AG09309 (cell line): ENCODE measurements at places on chromosomes 6 and 20.

GRCh38 chr6:133827766-133828165 is 61.1 kb upstream of the TCF21 start:
- DNase-seq: no peak

DNA sequence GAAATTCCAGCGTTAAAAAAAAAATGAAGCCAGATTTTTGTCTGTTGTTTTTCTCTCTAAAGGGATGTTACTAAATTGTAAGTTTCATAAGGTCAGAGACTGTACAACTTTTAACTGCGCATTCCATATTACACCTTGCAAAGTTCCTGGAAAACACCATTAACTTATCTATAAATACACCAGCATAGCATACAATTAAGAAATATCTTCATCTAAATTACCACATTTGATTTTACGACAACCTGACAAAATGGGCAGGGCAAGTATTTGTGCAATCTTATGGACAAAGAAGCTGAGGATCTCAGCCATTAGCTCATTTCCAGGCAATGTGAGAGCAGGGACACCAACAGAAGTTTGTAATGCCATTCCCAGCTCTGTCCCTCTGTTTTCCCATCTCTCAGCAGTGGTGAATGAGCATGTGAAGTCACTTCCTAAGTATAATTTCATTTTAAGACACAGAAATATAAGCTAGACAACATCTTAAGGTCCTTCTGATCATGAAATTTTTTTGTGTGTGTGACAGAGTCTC is 12.9 kb upstream of the GCM1 start:
- DNase-seq: no peak

GRCh38 chr6:30719356-30719755 is 796 bp upstream of the TUBB start:
- no peak for DNase-seq

- DNase-seq: no peak
Observed at GRCh38 chr6:154232013-154232910, 124.3 kb downstream of the IPCEF1 start.

DNA sequence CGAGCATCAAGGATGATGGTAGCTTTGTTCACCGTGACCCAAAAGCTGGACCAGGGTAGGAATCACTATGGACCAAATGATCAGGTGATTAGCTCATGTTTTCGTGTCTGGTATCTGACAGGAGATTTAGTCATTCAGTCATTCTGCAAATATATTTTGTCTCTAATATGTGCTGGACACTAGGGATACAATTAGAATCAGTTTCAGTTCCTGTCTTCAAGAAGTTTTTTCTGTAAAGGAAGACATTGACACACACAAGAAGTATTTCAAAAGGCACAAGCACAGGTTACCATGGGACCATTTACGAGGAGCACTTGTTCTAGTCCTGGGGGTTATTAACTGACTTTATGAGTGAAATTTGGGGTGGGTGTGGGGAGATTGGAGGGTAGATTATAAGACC is 244.9 kb downstream of the HIVEP2 start:
- DNase-seq: no peak

DNA sequence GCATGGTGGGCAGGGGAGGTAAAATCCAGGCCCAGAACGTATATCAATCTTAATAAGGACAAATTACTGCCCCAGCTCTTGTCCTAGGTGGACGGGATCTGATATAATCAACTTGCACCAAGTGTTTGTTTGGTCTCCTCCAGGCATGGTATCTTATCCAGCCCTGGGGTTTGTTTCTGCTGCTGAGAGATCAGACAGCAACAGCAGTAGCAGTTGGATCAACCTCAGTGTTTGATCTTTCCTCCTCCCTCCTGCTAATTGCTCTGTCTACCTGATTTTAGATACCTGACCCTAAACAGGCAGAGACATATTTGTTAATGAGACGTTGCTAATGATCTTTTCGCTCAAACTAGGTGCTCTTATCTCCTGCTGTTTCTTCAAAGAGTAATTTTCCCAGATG is 100.4 kb upstream of the BACH2 start:
- DNase-seq: no peak

DNA sequence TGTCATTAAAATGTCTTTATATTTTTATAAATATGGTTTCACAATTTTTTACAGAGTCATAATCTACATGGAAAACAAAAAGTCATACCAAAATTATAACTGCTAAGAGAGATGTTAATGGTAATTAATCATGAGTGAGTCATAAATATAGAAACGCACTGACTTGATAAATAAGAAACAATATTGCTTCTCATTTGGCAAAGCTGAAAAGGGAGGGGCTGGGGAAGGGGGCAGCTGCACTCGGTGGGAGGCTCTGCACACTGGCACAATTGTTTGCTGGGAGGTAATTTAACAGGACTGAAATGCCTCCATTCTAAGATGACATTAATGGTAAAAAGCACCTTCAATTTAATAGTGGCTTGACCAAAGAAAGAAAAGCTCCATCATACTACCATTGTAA is 133.3 kb upstream of the AGPAT4 start:
- no peak for DNase-seq

DNA sequence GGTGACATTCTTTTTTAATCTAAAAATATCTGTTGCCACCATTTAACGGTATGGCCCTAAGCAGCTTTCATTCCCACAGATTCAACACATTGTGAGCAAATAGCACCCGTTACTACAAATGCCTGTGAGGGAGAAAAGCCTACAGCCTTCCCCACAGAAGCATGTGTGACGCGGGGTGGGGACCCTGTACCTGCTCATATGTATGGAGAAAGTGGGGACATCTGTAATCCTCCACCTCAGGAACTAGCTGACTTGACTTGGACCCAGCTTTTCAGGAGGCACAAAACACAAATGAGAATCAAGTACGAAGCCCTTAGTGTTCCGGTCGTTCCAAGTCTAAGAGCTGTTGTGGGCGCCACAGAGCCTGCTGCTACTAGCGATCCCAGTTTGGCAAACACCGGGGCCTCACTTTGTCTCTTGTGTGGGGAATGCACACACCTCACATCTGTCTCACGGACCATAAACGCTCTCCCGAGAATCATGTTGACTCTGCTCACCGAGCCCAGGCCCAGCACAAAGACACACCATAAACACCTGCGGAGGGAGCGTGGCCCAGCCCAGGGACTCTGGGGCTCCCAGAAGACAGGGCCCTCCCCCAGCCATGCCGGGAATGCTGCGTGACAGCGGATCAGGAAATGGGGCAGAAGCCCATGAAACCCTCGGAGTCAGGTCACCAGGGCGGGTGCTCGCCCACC is 21.6 kb downstream of the DLL1 start:
- no peak for DNase-seq

DNA sequence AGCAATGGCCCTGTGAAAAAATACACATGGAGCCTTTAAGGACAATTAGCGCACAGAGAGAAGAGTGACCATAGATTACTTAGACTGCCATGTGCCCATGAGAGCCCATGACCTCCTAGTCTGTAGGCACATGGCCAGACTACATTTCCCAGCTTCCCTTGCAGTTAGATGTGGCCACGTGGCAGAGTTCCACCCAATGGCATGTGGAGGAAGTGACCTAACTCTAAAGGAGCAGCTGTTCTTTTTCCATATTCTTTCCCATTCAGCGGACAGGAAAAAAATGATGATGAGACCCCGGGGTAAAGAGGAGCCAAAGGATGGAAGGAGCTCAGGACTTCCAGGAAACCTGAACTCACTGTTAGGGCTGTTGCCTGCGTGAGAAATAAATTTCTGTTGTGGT is 116.6 kb downstream of the CBLN4 start:
- no peak for DNase-seq

- no peak for DNase-seq
Observed at GRCh38 chr6:168359794-168360193, 40.2 kb upstream of the DACT2 start.

GRCh38 chr6:109891924-109892323 is 86.2 kb upstream of the GPR6 start:
- no peak for DNase-seq

GRCh38 chr20:16864963-16865362 is 116.8 kb downstream of the OTOR start:
- no peak for DNase-seq

DNA sequence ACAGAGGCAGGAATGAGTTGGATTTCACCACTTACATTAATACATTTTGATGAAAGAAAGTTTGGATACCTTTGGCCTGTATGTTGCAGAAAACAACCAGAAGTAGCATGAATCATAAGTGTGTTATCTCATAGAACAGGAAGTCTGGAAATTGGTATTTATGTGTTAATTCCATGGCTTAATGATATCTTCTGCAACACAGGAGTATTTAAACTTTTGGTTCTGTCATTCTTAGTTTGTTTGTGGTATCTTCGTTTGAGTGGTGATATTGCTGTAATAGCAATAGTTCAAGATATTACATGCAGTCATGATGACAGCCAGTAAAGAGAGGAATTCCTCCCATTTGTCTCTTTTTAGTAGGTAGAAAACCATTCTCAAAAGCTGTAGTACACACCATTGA is 177.3 kb downstream of the CDKAL1 start:
- DNase-seq: no peak

DNA sequence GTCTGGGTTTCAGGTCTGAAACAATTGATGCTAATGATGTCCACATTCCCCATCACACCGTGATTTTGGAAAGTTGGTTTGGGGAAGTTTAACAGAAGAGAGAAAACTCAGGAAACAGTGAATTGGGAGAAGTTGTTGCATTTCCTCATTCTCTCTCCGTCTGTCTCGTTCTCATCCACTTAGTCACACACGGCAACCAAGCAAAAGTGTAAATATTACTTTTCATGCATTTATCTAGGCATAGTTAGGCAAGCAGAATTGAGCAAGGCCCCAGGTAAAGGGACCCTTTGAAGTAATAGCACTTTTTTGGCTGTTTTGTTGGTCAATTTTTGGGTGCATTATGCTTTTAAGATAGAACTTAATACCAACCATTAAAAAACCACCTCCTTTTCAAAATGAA is 137.0 kb upstream of the SULF2 start:
- peak; percentile 17 for DNase-seq

DNA sequence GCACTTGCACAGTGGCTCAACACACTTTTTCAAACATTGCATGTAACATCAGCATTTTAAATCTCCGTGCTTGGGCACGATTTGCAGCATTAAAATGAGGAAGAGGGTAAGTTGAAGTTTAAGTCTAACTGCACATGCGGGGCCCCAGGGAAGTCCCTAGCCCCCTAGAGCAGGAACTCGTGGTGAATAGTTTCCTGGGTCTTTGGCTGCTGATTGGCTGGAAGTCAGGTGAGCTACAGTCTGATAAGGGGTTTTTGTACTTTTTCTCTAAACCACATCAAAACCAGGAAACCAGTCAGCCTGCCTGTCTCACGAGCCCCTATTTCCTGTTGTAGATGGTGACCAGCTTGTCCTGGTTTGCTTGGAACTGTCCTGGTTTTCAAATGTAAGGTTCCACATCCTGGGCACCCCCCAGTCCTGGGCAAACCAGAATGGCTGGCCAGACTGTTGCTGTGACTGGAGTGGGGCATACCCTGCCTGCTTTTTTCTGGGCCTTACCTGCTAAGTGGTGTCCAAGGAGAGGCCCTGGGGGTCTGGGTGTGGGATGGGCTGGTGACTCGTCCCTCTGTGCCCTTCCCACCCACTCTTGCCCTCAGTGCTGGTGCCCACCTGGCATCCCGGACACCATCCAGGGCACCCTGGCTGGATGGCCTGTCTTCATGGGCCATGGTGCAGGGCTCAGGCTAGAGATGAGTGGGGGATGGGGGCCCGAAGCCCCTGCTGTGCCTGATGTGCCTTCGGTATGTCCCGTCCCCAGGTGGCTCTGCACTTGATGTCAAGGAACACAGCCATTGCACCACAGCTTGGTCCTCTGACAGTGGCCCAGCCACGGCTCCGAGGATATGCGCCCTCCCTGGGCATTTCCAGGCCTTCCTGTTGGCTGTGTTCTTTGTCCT is 31.8 kb downstream of the SUN5 start:
- DNase-seq: no peak

DNA sequence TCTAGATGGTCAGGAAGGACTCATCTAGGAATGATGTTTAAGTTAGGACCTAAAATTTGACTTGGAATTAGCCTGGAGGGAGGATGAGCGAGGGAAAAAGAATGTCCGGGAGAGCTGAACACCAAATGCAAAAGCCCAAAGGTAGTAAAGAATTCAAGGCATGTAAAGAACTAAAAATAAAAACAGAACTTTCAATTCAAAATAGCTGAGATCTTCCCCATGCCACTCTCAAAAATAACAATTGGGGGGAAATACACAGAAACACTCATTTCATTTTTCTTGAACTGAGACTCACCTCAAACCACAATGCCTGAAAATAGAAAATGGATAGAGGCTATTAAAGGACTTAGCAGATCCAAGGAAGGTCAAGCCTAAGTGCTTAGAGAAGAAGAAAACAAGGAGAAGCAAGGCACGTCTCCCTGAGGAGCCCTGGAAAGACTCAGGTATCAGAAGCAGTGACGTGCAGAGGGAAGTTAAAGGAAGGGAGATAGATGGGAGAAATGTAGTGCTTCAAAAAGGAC is 10.4 kb downstream of the PXT1 start:
- DNase-seq: no peak

GRCh38 chr6:137415127-137415833 is 78.9 kb downstream of the OLIG3 start:
- DNase-seq: peak; percentile 35

DNA sequence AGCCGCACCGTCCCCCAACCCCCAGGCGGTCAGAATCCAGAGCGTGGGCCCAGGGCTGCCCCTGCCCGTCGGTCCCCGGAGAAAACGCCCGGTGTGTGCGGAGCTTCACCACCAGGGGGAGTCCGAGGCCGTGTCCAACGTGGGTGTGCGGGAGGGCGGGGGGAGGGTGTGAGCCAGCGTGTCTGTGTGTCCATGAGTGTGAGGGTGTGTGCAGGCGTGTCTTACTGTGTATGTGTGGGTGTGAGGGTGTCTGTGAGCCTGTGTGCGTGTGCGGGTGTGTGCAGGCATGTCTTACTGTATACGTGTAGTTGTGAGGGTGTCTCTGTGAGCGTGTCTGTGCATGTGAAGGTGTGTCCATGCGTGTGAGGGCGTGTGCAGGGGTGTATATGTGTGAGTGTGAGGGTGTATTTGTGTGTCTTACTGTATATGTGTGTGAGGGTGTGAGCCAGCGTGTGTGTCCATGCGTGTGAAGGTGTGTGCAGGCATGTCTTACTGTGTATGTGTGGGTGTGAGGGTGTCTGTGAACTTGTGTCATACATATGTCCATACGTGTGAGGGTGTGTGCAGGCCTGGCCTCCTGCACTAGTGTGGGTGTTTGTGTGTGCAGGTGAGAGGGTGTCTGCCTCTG is 24.6 kb upstream of the GATA5 start:
- DNase-seq: no peak

DNA sequence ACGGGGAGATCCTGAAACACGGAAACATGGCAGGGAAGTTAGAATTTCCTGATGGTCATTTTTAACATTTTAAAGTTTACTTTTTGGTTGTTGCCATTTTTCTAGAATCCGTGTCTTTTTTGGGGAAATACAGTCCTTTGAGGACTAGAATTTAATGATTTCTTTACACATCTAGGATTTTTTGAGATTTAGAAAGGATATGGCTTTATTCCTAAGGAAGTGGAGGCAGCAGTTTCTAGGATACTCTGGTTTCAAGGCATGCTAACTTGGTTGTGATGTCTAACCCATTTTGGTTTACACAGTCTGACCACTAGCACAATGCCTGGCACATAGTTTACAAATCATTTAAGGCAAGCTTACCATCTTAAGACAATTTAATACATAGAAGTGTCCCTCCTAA is 1.1 kb upstream of the ZBTB2 start:
- no peak for DNase-seq

GRCh38 chr20:378961-379336 is 1.6 kb upstream of the TRIB3 start:
- DNase-seq: no peak
